ENCODE measurements at places on chromosomes 1 and 21.

DNA sequence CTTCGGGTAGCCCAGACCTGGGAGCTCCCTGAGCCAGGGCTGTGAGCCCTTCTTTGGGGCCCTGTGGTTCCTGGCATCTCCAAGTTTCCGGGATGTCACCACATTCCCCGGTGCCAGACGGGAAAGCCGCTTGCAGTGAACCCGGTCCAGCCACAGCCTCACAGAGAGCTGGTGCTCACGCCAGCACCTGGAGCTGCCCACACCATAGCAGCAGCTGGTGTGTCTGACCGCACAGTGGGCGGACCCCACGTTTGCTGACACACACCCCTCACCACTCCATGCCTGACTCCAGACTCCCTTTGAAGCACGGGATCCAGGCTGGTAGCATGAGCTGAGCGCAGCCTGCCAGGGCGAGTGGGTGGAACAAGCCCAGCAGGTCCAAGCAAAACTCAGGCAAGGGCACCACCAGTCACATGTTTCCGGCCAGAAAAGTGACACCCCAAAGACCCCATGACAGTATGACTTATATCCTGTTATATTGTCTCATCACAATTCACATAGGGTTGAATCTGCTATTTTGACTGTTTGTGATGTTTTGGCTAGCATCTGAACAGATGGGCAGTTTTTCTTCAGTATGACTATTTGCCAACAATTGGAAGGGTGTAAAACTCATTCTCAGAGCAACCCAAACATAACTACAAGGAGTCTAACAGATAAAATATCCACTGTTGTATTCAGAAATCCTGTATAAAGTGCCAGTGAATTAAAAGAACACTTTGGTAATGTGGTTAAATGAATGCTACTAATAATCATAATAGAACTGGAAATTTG is 285.4 kb downstream of the SMYD3 start:
- no peak for DNase-seq

DNA sequence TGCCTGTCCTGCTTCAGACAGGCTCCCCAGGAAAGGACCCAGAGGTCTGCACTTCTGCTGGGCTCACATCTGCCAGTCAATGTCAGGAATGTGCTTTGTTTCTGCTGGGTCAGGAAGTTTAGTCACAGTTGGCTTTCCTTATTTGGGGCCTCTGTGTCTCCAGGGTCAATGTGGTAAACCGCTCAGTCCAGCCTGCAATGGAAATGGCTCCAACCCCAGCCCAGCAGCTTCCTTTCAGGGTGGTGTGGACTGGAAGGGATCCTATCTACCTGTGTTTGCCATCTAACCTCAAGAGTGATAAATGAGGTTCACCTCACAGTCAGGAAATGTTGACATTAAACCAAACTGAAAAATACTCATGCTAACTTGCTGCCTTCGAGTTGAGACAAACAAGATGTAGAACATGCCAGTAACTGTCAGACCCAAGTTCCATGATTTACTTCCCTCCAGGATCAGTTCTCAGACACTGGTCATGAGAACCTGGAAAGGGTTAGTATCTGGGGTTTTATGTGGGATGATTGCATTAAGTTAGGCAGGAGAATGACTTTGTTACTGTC is 20.3 kb downstream of the ENO1 start:
- DNase-seq: no peak

DNA sequence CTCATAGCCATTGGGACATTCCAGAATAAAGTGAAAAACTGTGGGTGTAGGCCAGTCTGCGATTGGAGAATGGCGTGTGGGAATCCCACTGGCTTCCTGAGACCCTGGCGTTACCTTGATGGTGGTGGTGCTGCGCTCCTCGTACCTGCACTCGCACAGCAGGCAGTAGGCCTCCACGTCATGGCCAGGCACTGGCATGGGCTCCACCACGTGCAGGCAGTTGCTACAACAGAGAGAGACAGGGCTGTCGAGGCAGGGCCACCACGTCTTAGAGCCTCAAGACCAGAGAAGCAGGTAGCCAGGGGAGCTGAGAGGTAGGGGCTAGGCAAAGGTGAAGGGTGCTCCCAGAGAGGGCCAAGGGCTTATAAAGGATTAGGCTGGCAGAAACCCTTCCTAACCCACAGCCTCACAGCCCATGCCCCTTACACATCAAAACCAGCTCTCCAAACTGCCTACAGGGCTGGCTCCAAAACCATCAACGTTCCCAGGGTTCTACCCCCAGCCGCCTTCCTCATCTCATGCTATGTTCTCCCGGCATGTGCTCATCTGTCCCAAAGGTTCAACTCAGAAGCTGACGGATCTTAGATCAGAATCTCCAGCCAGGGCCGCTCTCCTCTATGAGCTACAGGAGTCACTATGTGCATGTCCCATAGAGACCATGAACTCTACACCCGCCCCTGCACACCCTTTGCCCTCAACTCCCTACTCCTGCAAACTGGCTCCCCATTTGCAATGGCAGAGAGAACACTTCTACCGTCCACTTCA is 7.5 kb downstream of the TMEM9 start:
- DNase-seq: no peak

DNA sequence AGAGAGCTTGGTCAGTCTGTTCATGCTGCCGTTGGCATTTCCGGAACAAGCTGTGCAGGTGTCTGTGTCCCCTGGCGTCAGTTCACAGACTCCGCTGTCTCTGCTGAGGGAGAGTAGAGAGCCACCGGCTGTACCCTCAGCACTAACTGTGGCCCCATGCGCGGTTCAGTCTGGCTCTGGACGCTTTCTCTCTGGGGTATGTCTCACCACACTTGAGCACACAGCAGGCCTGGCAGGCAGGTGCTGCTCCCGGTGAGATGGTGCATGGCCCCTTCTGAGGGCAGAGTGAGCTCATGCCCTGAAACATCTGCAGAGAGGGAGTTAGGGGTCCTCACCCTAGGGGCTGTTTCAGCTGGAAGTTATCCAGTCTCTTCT is 60.0 kb upstream of the TLR5 start:
- no peak for DNase-seq

DNA sequence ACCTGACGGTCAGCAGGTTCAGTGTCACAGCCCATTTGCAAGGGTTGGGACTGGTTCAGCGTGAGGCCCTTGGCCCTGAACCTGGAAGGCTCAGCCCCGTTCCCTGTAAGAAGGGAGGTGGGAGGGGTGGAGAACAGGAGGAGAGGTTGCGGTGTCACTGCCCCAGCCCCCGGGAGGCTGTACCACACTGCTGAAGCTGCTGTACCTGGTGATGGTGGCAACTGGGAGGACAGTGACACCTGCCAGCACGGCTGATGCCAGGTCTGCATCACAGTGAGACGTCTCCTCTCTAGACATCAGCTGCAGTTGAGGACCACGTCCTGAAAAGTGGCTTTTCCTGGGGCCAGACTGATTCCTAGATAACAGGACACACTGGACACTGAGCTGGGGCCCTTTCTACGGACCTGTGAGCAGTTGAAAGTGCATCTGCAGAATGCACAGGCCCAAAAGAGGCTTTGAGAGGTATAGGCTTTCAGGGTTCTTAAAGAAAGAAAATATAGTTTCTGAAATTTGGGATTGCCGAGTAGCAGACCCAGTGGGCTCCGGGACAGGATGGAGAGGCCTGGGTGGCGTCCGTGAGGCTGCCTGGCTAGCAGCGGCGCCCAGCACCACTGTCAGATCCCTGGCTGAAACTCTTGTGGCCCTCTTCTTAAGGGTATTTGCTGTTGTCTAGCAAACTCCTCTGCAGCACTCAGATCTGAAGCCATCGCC is 47.7 kb downstream of the COQ8A start:
- no peak for DNase-seq

- no peak for DNase-seq
Observed at GRCh38 chr1:153540394-153541361, at the start of gene S100A5. Gene S100A5, minus strand, starts transcription at chr1:153540934. Its CDS starts 743 bp downstream, at chr1:153540191.

DNA sequence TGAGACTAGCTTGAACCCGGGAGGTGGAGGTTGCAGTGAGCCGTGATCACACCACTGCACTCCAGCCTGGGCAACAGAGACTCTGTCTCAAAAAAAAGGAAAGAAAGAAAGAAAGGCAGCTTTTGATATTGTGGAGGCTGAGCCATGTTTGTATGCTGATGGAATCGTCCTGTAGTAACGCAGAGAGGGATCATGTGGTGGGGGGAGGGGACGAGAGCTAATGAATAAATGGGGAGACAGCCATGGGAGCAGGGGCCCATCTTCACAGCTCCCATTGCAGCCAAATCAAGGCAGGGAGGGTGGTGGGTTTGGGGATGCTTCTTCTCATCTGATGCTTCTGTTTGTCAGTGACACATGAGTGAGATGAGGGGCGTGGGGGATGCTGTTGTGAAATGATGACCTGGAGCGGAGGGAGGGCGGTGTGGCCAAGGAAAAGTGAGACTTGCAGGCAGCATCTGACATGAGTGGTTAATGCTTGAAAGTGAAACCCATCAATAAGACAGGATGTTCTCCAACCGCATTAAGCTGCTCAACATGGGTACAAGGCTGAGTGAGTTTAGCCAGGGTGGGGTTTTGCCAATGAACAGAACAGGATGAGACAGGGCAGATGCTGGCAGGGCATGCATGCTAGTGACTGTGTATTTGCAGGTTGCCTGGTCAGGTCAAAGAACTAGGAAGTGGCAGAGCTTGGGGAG is 16.7 kb downstream of the SPATA21 start:
- no peak for DNase-seq
